Stimulated activated CD8-positive, alpha-beta memory T cell treated with anti-CD3 and anti-CD28 coated beads, Interleukin-4, amount 100 ng/mL, for 4 hours (primary cell): ENCODE measurements at places on chromosomes 4 and X.

DNA sequence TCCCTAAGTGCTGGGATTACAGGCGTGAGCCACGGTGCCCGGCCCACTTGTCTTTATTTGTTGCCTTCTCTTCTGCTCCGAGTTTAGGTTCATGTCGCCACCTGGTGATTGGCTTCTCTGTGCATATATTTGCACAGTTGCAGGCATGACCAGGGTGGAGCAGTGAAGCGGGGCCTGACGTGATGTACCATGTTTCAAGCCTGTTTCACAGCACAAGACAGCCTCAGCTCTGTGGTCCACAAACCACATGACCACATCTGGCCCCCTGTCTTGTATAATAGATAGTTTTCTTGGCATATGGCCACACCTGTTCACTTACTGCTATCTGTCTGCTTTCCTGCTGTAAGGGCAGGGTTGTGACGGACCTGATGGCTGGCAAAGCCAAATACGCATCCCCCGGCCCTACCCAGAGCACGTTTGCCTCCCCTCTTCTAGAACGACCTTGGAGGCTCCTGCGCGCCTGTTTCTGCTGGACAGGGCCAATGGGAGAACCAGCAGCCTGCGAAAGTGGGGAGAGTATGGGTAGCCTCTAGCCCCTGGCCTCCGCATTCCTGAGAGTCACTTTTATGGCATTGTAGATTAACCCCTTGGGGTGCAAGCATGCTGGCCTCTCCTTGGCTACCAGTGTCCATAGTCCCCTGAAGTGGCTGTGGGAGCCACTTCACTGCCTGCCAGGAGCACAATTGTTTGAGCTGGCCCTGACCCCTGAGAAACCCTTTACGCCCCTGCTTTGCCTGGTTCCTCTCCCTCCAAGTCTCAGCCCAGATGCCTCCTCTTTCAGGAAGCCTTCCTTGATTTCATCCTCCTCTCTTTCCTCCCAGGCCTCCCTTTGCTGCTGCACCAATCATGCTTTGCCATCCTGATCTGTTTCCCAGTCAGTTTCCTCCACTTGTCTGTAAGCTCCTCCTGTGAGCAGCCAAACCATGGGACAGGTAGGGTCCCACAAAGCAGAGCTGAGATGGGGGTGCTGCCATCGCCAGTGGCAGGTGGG, 6.0 kb upstream of the SH3TC1 start:
- DNase-seq: no peak

GRCh38 chr4:184216515-184216914, 1.2 kb downstream of the ENPP6 start:
- no peak for DNase-seq

- DNase-seq: no peak
These were observed 325.3 kb upstream of the RASGEF1B start for GRCh38 chr4:81796790-81797528.

DNA sequence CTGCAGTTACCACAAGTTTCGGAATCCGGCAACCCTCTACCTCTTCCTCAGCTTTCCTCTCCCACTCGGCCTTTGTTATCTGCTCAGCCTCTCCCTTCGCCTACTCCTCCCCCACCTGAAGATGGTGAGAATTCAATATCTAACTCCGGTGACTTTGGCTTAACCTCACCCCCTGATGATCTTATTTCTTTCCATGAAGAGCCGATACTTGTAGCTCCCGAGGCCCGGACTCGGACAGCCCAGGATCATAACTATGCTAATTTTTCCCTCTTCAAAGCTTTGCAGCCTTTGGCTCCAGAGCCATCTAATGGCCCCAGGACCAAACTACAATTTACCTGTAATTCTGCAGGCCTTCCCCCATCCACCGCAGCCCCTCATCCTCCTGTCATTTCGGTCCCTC, 32.0 kb upstream of the MGST2 start:
- no peak for DNase-seq

DNA sequence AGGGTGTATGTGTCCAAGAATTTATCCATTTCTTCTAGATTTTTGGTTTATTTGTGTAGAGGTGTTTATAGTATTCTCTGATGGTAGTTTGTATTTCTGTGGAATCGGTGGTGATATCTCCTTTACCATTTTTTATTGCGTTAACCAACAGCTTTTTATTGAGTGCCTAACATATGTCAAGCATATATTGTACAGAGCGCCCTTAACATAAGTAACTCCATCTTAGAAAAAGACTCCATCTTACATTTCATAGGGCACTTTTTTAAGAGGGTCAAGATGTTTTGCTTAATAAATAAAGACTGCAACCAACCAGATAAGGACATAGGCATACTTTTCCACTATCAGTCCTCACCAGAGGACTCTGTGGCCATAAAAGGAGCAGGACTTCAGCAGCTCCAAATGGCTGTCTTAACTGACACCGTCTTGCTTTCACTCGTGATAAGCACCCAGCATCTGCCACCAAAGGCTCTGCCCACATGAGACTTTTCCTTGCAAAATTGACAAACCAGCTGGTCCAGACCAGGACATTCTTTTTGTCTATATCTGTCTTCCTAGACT, 75.0 kb downstream of the HS6ST2 start:
- DNase-seq: no peak

DNA sequence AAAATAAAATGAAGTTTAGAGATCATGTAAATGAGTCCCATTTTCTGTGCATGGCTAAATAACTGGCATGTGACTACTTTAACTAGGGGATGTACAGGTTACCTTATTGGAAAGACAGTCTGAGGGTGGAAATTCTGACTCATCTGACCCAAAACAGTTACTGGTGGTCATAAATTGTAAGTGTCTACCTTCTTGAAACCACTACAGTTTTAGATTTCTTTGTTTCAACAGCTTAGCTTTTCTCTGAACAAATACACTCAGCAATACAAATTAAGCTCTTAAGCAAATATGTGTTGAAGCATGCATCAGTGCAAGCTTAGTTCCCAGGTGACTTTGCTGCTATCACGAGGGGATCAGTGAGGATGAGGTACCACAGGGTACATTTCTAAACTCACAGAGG, 60.7 kb upstream of the PGM2 start:
- no peak for DNase-seq

- DNase-seq: no peak
These were observed 82.8 kb upstream of the VEGFC start for GRCh38 chr4:176875446-176875930.

DNA sequence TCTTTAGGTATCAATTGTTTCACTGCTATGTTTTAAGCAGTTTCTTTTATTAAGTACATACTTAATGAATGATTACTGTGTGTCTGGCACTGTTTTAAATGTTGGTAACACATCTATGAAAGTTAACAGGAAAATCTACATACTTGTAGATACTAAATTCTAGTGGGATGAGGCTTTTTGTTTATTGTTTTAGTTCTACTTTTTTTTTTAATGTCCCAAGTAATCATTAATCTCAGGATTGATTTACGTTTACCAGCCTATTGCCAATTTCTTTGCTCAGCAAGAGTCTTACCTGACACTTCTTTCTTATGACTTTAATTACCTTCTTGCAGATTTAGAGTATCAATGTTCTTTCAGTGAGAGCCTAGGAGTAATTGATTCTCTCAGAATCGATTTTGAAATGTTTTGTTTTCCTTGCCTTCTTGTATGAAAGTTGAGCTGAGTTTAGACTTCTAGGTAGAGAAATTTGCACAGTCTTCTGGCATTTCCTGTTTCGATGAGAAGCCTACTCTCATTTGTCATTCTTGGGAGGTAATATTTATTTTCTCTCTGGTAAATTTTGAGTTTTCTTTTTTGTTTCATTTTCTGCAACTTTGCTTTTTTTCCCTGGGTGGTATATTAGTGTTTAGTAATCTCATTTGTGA, 235.2 kb upstream of the ANKRD50 start:
- DNase-seq: no peak

GRCh38 chr4:56671373-56671772, 9.7 kb downstream of the HOPX start:
- no peak for DNase-seq

- no peak for DNase-seq
These were observed 42.5 kb downstream of the TLR10 start for GRCh38 chr4:38740303-38740702.

GRCh38 chr4:101835121-101835904, 44.8 kb downstream of the BANK1 start:
- no peak for DNase-seq

GRCh38 chr4:8370106-8370787, 70.3 kb downstream of the ACOX3 start:
- DNase-seq: no peak

DNA sequence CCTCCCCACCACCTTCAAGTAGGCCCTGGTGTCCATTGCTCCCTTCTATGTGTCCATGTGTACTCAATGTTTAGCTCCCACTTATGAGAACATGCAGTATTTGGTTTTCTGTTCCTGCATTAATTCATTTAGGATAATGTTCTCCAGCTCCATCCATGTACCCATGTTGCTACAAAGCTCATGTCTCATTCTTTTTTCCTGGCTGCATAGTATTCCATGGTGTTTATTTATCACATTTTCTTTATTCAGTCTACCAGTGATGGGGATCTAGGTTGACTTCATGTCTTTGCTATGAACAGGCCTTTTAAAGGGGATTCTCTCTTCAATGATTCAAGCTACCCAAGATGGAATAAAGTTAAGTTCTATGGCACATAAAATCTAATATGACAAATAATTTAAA, 119.6 kb downstream of the PPP3CA start:
- no peak for DNase-seq

- DNase-seq: no peak
These were observed 15.6 kb upstream of the FAM47E start for GRCh38 chr4:76235915-76236314.

DNA sequence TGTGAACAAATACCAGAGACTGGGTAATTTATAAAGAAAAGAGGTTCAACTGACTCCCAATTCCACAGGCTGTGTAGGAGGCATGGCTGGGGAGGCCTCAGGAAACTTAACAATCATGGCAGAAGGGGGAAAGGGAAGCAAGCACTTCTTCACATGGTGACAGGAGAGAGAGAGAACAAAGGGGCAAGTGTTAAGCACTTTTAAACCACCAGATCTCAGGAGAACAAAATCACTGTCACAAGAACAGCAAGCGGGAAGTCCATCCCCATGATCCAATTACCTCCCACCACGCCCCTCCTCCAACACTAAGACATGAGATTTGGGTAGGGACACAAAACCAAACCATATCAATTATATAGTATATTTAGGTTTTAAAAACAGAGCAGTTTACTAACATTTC, 30.8 kb downstream of the MOB1B start:
- no peak for DNase-seq

GRCh38 chr4:56828784-56829535, 7.5 kb upstream of the SPINK2 start:
- DNase-seq: no peak

DNA sequence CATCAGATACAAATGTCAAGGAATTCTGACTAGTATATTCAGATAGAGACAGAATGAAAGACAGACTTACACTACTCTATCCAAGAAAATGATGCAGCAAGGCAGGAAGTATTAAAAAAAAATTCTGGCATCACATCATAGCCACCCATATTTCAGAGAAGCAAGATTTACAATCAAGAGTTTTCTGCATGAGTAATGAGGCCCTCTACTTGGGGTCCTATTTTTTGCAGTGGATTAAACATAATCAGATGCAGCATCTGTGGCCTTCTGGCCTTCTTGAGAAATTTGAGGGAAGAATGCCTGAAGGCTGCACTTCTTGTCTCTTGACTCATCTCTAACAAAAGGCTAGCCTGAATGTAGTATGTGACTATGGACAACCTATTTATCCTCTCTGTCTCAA, 48.2 kb upstream of the SLIT2 start:
- no peak for DNase-seq

GRCh38 chr4:168167714-168168284, 75.5 kb downstream of the ANXA10 start:
- DNase-seq: no peak

- no peak for DNase-seq
These were observed 144.0 kb upstream of the NAP1L5 start for GRCh38 chr4:88841635-88842034.

GRCh38 chr4:83405844-83406816, 49.5 kb downstream of the HELQ start:
- DNase-seq: no peak

- DNase-seq: no peak
These were observed 24.2 kb upstream of the CSF2RA start for GRCh38 chrX:1244164-1245076.

- no peak for DNase-seq
These were observed 139.5 kb downstream of the NPNT start for GRCh38 chr4:106034751-106035150.

- DNase-seq: no peak
These were observed 12.5 kb downstream of the SNX25 start for GRCh38 chr4:185221912-185222311.

DNA sequence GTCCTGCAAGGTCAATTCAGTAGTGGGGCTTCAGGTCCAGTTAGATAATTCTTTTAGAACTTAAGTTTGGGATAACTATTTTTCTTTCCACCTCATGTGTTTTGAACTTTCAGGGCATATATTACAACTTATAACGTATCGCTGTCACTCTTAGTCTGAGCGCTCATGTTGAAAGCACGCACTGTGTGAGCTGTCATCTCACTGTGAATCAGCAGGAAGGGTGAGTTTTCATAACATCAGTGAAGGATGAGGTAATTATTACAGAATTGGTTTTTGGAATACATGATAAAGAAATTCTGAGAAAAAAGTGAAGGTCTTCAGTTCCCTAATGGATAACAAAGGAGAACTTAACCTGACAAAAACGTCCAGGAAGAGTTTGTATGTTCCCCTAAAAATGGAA, 45.1 kb upstream of the SLC4A4 start:
- DNase-seq: no peak

GRCh38 chrX:39679497-39680157, 418.1 kb downstream of the BCOR start:
- DNase-seq: no peak

DNA sequence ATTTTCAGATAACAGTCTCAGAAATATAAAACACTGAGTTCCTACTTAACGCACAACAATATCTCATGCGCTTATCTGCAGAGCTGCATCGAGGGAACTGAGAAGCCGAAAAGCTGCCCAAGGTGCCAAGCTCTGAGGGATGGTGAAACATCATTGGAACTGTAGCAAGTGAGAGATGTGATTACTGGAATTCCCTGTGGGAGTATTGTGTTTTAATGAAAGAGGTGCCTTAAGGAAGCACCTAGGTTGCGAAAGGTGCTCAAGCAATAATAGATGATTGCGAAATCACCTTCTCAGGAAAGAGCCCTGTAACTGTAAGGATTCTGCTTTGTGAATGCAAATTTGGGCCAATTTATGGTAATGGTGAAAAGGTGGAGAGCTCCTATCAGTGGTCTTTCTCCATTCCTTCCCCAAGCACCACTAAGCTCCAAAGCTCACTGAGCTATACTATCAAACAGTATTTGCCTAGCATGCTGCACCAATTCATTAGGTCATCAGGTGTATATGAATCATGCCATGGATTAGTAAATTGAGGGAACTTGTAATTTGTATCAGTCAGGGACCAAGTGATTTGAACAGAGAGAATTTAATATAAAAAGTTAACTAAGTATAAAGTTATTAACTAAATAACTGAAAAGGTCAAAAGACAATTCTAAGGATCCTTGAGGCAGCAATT, 59.0 kb upstream of the ATP8A1 start:
- no peak for DNase-seq
